ENCODE measurements at places on chromosomes 3 and 15. TPM values are rescaled to one million over a fixed set of nuclear protein-coding genes. Genes with fewer than 3 reads are reported as not detected.

PLAAT1 gene
- 0.32 TPM for total RNA-seq

DNA sequence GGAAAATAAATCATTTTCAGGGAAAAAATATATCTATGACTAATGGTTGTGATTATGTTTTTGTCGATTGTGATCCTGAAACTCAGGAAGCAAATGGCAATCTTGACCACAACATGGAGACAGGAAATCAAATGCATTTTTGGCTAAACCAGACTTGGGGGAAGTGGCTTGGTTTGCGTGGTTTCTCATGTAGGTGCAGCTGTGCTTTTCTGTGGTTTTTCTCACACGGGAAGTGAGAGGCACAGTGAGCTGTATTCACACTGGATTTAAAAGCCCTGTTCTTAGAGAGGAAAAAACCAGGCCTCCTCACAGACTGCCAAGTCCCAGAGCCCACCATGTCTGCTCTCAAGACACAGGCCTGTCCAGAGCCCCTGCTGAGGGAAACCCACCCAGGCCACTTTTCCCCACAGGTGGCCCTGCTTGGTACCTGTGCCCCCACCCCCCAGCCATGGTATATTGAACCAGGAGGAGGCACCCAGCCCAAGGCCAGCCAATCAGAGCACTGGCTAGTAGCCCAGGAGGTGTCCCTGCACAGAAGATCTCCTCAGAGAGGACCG is 46.1 kb downstream of the BTD start:
- no peak for DNase-seq

GRCh38 chr15:89423981-89424380 is 72.4 kb downstream of the RHCG start:
- no peak for DNase-seq

DNA sequence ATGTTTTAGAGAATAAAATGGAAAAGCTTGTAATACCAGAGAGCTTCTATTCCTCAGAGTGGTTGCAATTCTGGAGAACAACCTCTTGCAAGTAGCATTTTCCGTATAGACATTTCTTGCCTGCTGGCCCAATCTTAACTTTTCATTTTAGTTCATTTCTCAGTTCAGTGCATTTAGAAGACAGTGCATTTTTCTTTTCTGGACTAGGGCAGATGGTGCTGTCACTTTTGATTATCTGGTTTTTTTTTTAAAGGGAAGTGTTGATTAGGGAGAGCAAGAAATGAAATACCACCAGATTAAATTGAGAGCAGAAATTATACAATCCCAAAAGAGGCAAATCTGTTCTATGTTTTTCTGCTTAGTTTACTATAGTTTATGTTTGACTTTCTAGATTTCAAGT is 172.7 kb downstream of the GHSR start:
- no peak for DNase-seq

GRCh38 chr15:89197503-89197971 is 23.8 kb downstream of the RLBP1 start:
- DNase-seq: peak; percentile 86

DNA sequence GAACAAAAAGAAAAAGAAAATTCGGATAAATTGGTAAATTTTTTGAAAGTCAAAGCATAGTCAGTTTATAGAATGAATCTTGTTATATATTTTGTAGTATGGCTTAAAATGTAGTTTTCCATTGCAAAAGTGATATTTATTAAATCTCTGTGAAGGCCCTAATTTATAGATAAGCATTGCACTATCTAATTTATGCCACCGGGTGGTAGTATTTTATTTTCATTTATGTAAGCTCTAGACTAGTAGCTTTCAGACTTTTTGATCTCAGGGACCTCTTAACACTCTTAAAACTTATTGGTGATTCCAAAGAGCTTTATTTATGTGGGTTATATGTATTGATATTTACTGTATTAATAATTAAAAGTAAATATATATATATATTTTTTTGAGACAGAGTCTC is 133.9 kb upstream of the LRRFIP2 start:
- no peak for DNase-seq

- DNase-seq: no peak
Measured at GRCh38 chr3:49533786-49534519, 20.3 kb upstream of the BSN start.

DNA sequence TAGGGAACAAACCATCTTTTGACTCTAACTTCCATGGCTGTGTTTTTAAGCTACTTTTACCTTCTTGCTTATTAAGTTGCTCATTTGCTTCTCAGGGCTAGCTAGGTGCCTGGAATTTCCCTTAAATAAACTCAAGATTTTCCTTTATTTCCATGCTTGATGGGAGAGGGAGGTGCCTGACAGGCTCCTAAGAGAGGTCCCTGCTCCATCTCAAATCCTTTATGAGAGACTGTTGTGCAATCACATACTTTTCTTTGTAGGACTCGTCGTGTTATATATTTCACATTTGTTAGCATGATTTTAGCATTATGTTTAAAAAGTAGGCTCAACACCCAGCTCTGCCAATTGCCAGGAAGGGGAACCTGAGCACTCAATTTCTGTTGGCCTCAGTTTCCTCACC is 95.7 kb downstream of the SAMMSON start:
- no peak for DNase-seq

GRCh38 chr3:184568924-184569829 is 7.6 kb downstream of the EPHB3 start:
- peak; percentile 81 for DNase-seq

Measured in breast epithelium (tissue), 4 donors.